ENCODE measurements at places on chromosomes 12 and 14. TPM values are rescaled to one million over a fixed set of nuclear protein-coding genes. Genes with fewer than 3 reads are reported as not detected.

GRCh38 chr12:90939382-90939781 is 15.6 kb downstream of the CCER1 start:
- no peak for DNase-seq

GRCh38 chr14:44609201-44609600 is 102.1 kb upstream of the FSCB start:
- DNase-seq: no peak

DNA sequence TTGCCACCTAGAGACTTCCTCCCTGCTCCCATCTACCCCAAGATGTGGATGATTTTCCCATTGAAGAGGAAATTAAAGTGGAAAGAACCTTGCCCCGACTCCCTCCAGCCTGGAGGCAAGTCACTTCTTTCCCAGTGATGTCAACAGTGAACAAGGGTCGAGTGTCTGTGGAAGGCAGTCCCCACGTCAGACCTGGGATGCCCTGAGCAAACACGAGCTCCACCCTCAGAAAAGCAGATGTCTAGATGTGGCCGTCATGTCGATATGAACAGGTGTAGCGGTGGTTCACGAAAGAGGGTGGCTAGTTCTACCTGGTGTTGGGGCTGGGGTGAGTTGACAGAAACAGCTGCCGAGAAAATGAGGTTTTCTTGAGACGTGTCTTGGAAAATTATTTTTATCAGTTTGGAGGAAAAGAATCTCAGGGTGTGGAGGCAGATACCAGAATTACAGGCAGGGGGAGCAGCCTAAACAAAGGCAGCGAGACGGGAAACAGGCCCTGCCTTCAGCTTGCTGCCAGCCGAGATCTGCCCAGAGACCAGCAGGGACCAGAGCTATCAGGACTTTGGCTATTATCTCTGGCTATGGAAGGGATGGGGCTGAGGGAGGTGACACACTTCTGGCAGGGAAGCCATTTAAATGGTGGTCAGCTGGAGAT is 25.9 kb downstream of the SYNDIG1L start:
- no peak for DNase-seq

- DNase-seq: no peak
These were observed 123.2 kb downstream of the CHST11 start for GRCh38 chr12:104579718-104580495.

- DNase-seq: no peak
These were observed 32.3 kb downstream of the PLEKHG3 start for GRCh38 chr14:64736271-64737169.

The KRT74 gene
- total RNA-seq: not detected

The RFX4 gene
- total RNA-seq: not detected
